Lung microvascular endothelial cell (primary cell): ENCODE measurements at places on chromosomes 11 and 22. TPM values are rescaled to one million over a fixed set of nuclear protein-coding genes. Genes with fewer than 3 reads are reported as not detected.

Gene PAAF1
- 2.2 and 2.8 TPM in 2 replicates for total RNA-seq

Gene CHST1
- 1.8 and 6.1 TPM in 2 replicates for total RNA-seq

Gene MTFP1
- total RNA-seq, result 17.7 and 24.0 TPM in 2 replicates

Gene ACR
- total RNA-seq, result under 0.01 and 0.20 TPM in 2 replicates

Gene NCF4
- not detected in 2 replicates for total RNA-seq

Gene CCDC157
- total RNA-seq, result 1.1 and 1.4 TPM in 2 replicates

GRCh38 chr11:124195189-124195734, 12.1 kb downstream of the OR10D3 start:
- peak; percentile 79 for DNase-seq

GRCh38 chr11:75873417-75874221, 58.6 kb downstream of the UVRAG start:
- DNase-seq, result no peak

DNA sequence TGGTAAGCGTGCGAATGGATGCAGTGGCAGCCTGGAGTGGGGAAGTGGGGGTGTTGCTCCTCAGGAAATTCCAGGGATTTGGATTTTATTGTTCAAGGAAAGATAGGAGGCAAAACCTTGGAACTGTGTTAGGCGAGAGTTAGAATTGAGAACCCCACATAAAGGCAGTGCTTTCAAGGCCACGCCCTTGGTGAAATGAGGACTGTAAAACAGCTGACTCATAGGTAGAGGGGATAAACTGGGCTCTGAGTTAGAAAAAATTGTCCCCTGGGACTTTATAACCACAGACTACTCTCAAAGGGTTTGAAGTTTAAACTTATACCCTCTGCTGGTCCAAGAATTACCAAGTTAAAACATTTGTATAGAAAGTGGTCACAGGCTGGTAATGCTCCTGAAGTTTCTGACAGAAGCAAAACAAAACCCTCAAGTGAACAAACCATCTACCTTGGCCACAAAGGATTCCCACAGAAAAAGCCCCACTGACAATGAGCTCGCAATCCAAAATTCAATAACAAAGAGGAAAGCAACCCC, 250.3 kb upstream of the TBCEL start:
- no peak for DNase-seq

DNA sequence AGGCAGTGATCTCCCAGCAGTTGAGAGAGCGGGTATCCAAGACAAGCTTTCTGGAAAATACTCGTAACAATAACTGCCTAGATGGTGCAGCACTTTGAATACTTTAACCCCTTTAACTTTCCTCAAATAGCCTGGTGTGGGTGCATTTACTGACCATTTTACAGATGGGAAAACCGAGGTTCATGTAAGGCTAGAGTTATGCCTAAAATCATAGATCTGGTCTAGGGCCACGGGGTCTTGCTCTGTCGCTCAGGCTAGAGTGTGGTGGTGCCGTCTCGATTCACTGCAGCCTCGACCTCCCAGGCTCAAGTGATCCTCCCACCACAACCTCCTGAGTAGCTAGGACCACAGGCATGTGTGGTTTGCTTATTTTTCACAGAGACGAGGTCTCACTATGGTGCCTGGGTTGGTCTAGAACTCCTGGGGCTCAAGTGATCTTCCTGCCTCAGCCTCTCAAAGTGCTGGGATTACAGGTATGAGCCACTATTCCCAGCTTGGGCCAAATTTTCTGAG, 269.2 kb upstream of the SYN3 start:
- no peak for DNase-seq

DNA sequence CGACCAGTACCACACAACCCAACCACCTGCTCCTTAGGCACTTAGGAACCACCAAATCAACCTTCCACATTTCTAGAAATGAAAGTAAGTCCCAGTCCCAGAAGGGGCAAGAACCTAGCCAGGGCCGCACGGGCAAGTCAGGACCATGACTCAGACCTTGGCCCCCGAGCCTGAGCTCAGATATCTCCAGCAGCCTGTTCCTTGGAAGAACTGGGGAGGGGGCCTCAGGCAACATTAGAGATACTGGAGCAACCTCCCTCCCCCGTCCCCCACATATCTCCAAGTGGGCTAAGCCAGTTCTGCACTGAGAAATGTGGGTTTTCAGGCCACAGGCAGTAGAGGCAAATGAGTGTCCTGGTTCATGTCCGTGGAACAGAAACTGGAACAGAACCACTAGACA, 7.7 kb downstream of the ARAP1 start:
- no peak for DNase-seq

DNA sequence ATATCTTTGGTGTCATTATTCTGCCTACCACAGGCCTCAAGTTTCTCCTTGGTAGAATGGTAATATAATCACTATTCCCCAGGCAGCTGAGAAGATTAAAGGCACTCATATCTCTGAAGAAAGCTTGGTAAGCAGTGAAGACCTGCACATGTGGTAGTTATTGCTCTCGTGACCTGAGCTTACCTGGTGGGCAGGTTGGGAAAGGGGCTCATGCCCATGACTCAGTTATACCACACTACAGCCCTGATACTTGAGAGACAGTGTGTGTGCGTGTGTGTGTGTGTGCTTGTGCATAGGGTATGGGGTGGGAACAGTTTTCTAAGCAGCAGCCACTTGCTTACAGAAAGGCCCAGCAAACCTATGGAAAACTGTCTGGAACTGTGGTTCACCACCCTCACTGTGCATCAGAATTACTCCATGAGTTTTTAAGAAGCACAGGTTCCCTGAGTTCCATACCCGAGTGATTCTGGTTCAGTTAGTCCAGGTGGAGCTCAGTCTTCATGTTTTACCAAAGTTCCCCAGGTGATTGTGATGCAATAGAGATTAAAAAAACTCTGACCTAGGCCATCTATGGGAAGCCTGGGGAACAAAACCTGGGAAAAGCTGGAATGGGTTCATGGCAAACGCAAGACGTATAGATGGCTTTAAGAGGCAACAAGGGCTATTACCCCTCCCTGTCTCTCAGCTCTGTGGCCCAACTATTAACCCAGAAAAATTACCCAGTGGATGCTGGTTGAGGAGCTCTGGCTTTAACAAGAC, 79.0 kb upstream of the ZBED5 start:
- DNase-seq, result no peak

- peak; percentile 73 for DNase-seq
Observed at GRCh38 chr11:101860696-101861427, 53.9 kb upstream of the CEP126 start.

DNA sequence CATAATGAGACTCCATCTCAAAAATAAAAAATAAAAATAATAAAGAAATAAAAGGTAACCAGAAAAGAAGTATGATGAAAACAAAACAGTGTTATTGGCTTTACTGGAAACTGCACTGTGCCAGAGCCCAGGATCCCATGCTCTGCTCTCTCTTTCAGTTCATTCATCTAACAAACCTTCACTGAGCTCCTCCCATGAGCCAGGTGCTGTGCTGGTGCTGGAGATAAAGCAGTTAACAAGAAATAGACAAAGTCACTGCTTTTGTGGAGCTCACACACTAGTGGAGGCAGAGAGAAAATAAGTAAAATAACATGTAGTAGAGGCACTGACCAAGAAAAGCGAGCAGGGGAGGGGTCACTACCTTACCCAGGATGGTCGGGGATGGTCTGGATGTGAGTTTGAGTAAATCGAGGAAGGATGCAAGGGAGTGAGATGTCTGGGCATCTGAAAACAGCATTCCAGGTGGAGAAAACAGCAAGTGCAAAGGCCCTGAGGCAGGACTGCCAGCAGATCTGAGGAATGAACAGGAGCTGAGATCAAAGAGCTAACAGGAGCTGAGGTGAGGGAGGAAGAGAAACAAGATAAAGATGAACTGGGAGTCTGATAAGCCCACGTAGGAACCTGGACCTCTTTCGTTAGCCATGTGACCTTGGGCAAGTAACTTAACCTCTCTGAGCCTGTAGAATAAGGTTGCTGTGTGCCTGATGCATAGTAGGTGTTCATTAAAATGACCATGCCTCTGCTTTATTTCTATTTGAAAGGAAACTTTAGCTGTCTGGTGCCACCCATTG, 31.3 kb upstream of the CD82 start:
- DNase-seq, result no peak
